Stimulated activated naive CD4-positive, alpha-beta T cell (primary cell): ENCODE measurements at places on chromosomes 1 and 21.

DNA sequence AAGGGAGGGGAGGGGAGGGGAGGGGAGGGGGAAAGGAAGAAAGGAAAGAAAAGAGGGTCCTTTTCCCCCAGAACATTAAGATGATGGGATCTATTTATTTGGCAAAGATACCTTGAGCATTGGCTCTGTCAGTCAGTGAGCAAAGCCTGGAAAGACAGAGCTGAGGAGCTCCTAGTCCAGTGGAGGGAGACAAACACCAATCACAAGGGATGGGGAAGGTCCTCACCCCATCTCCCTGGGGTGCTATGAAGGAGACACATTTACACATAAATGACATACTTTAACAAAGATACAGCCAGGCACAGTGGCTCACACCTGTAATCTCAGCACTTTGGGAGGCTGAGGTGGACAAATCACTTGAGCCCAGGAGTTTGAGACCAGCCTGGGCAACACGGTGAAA is 154.9 kb upstream of the TIAM1 start:
- DNase-seq, result no peak

DNA sequence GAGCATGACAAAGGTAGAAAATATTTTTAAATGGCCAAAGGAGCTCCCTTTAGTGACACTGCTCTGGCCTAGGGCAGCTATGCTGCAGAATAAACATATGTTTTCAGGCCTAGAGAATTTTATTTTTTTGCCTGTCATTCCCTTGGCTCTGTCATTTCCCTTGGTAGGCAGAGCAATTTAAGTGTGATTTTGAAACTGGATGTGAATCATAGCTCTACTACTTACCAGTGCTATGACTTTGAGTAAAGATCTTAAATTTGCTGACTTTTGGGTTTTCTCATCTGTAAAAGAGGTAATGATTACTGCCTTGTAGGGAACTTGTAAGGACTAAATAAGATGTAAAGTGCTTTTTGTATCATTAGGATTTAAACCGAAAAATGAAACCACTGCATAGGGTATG is 189.0 kb upstream of the ZRANB2 start:
- DNase-seq, result no peak

DNA sequence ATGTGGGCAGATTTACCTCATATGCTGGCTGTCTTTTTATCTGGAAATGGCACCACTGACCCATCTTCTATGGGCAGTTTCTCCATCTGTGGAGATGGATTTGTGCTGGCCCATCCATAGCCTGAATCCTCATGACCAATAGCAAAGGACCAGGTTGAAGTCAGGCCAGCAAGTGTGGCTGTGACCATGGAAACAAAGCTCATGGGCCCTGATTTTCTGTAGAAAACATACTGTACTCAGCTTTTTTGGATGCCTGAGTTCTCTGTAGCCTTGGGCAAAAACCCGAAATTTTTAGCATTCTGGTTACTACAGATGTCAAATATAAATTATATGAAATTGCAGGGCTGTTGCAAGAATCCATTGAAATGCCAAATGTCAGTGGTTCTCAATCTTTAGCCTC is 155.0 kb downstream of the PLXNA2 start:
- DNase-seq, result no peak

GRCh38 chr21:17925899-17926298 is 106.7 kb upstream of the C21orf91 start:
- no peak for DNase-seq

DNA sequence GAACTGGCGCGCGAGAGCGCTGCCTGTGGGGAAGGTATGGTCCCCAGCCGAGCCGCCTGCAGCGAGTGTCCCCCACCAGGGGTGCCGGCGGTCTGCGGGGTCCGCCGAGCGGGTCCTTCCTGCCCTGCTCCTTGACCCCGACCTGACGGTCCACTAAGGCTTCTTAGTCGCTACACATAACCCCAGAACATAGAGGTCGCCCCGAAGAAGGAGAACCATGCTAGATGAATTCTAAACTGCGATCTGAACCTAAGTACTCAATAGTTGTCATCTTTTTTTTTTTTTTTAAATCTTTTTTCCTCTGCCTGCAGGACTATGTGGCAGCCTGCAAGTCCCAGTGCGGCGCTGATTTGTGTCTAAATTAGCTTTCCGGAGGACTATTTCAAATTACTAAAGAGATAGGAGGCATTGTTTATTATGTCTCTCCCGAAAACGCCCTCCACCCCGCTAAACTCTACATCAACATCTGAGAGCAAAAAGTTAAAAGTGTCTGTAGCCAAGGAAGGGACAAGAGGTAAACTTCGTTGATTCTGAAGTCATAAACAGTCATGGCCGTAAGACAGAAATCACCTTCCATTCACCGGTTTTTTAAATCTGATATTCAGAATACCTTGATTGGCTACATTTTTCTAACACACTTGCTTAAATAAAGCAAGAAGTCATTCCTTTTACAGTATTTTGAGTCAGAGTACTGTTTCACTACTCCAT is 476 bp downstream of the AXDND1 start:
- DNase-seq, result no peak

- no peak for DNase-seq
These were observed 19.9 kb upstream of the CLDN14 start for GRCh38 chr21:36499578-36500471.

GRCh38 chr1:245751116-245751515 is 596.3 kb downstream of the KIF26B start:
- DNase-seq, result no peak

DNA sequence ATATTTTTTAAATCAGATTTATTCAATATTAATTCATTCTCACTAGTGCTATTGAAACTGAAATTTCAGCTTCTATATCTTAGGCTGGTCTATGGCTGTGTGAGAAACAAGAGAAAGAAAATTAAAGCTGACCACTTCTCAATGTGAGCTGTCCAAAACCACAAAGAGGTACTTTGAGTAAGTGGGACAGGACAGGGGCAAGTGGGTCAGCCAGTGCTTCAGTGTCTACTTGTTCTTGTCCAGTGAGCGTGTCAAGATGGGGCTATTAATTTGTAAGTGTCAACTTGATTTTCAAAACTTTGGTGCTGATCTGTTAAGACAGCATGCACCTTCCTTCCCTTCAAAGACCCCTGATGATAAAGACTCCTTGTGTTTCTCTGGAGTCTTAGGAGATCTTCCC is 533.9 kb downstream of the PLPP3 start:
- no peak for DNase-seq

DNA sequence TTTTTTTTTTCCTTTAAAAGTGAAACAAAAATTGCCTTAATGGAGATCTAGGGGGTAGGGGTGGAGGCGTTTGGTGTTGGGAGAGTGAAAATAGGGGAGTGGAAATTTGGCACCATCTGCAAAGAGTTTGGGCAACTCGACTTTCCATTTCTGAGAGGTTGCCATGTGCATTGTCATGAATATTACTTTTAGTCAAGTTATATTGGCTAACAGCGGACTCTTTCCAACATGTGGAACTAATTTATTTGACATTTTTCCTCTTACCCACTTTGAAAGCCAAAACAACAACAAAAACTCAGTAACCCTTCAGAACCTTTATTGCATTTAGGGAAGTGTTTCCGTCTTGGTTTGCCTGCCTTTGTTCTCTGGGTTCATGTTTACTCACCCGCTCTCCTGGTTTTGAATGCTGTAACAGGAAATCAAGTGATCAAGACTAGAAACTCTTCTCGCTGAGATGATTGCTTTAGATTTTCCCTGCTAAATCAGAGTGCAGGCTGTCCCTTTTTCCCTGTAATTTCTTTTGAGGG is 70.4 kb downstream of the CACHD1 start:
- DNase-seq, result peak; percentile 52

- no peak for DNase-seq
These were observed 85.2 kb downstream of the TRIM11 start for GRCh38 chr1:228321435-228321834.

GRCh38 chr1:192546596-192547190 is 28.9 kb upstream of the RGS1 start:
- no peak for DNase-seq

DNA sequence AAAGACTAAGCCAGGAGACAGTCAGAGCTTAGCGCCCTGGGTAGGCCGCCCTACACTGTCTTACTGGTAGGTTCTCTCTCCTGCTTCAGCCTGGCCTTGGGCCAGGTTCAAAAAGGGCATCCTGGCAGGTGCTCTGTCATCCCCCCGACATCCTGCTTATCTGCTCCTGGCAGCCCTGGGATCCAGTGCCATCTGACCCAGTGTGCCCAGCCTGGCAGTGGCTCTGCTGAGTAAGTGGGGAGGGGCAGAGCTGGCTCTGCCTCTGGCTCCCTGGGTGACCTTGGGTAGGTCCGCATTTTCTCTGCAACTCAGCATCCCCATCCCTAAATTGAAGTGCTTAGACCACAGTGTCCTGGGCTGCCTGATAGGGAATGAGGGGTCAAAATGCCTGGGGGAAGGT is 549.9 kb downstream of the PTPRU start:
- no peak for DNase-seq

DNA sequence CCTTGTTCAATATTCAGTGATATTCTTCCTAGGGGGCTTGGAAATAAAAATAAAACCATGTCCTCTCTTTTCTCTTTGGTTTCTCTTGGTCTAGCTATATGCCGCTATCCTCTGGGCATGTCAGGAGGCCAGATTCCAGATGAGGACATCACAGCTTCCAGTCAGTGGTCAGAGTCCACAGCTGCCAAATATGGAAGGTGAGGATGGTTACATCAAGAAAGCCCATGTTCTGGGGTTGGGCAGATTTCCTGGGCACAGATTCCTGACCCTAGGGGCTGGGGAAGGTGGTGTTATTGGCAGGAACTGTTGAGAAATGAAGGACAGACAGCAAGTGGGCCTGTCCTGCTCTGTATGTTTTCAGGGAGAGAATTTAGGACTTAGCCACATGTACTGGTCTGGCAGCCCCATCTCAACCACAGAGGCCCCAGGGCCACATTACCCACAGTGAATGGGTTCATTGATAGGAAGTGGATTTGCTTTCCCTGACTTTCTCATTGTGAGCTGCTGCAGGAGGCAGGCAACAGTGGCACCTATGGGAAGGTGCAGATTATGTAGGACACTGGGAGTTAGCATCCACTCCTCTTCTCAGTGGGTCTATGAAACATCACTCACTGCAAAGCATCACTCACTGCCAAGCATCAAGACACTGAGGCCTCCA is 37.4 kb upstream of the HSD17B7 start:
- no peak for DNase-seq

DNA sequence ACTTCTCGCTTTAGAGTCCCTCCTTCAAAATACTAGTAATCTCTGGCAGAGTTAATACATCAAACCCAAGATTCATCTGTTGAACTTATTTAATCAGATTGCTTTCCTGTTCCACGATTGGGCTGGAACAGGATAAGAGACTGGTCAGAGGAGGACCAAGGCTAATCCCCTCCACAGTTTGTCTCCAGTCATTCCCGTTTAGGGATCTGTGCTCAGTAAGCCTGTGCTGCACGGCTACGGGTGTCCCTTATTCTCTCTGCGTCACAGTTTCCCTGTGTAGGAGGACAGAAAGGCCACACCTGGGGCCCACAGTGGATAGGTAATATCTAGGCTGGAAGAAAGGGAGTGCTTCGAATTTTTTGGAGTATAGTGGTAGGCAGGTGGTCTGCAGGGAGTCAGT is 16.5 kb upstream of the NUAK2 start:
- DNase-seq, result no peak

DNA sequence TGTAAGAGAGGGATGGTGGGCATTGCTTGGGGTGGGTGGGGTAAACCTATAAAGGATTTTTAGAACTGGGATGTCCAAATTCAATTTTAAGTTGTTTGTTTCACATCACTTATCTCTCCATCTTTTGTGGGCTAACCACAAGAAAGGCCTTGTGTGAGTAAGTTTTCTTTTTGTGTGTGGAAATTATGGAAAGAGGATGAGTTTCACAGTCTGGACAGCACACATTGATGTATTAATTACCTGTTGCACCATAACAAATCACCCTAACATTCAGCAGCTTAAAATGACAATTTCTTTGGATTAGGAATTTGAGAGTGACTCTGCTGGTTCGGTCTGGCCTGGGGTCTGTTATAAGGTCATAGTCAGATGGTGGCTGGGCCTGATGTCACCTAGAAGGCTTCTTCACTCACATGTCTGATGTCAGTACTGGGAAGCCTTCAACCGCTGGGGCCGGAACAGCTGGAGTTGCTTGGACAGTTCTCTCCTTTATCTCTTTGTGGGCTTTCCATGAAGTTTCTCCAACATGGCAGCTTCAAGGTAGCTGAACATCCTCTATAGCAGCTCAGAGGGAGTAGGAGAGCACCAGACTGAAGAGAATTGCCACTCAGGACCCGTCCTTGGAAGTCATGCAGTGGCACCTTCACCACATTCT is 2.0 kb upstream of the COL9A2 start:
- DNase-seq, result no peak

DNA sequence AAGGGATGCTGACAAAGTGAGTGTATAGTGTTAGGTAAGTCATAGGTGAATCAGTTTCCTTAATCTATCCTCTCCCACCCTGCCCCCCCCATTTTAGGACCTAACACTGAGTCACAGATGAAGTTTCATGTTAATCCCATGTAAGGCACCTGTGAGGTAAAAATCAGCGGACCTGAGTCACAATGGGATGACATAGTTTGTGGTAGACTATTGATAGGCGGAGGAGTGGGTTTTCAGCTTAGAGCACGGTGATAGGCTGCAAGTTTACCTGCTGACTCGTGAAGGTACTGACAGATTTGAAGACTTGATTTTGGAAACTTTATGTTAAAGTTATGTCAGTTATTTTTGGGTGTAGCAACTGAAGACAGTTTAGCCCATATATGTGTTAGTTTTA is 1.7 kb downstream of the TOR1AIP1 start:
- DNase-seq, result peak; percentile 66

- no peak for DNase-seq
These were observed 121.3 kb downstream of the TNNI3K start for GRCh38 chr1:74356493-74356892.

DNA sequence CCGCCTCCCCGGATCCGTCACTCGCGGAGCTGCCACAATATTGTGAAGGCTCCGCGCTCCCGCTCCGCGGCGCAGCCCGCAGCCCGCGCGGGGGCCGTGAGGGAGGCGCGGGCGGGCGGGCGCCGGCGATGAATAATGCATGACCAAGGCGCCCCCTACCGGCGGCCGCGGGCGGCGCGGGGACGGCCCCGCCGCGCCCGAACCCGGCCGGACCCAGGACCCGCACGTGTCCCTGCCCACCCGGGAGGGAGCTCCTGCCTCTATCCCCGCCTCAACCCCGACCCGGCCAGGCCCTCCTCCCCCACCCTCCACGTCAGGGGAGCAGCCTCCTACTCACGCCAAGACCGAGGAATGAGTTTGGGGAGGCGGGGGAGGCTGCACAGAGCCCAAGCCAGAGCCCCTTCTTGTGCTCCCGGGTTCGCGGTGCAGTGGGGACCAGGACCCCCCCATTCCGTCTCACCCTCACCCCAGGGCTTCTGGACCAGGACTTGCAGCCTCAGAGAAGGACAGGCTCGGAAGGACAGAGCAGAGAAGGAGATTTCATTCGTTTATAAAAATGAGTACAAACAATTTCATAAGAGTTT is 70.8 kb upstream of the CASZ1 start:
- DNase-seq, result peak; percentile 50

- DNase-seq, result no peak
These were observed 12.5 kb downstream of the S100A7A start for GRCh38 chr1:153428791-153429190.
